Osteoblast (primary cell): ENCODE measurements at places on chromosomes 16 and 17.

DNA sequence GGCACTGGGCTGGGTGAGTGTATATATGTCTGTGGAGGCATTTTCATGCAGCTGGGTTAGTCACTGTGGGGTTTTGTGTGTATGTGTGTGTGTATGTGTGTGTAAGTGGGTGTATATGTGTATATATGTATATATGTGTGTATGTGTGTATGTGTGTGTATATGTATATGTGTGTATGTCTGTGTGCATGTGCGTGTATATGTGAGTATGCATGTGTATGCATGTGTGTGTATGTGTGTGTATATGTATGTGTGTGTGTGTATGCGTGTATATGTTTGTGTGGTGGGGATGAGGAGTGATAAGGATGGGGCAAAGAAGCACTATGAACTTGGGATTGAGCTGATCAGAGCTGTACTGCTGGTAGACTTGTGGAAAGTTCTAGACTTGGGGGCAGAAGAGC, 29.0 kb upstream of the PLLP start:
- DNase-seq: no peak

GRCh38 chr16:17509194-17509593, 38.4 kb upstream of the XYLT1 start:
- peak; percentile 76 for DNase-seq

DNA sequence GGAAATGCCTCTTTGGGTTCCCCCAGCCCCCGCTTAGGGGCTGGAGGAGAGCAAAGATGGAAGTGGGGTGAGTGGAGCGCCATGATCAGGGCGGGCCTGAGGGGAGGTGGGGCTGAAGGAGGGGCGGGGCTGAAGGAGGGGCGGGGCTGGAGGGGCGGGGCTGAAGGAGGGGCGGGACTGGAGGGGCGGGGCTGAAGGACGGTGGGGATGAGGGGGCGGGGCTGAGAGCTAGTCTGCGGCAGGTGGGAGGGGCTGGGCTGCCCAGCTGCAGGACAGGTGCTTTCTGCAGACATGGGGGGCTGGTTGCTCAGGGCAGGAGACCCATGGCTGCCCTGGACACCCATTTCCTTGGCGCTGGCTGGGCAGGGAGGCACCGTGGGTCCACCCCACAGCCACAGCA, 39.1 kb upstream of the PABPN1L start:
- DNase-seq: peak; percentile 89

DNA sequence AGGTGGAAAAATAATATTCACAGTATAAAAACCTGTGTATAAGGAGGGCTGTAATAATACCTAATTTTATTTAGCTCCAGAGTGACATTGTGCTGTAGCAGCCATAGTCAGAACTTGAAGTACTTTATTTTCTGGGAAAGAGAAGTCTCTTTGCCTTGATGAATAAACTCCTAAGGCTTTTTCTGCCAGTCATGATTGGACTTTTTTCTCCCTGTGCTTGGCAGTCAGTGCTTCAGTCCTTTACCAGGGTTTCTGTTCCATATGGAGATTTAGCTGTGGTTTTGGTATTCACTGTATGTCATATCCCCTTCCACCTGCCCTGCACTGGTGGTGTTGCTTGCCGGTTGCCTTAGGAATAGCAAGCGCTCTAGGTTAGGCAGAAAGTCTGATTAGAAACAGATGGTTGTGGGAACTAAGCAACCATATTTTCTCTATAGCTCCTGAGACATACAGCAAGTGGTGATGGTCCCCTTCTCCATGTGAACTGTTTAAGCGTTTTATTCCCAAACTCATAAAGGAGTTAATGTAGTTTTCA, 24.7 kb downstream of the DDX42 start:
- DNase-seq: no peak

DNA sequence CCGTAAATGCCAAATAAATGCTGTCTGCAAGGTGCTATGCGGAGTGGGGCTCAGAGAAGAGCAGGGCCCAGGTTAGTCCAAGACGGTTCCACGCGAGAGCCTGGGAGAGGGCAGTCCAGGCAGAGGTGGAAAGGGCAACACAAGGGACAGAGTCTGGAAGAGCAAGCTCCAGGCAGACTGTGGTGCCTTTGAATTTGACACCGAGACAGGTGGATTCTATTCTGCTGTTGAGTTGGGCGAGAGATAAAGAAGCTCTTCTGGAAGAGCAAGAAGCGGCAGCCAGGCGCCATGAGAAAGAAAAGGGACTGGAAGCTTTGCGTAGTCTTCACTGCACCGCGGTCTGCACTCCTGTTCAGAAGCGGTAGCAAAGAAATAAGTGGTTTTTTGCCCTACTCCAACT, 55.6 kb downstream of the CYTH1 start:
- no peak for DNase-seq

DNA sequence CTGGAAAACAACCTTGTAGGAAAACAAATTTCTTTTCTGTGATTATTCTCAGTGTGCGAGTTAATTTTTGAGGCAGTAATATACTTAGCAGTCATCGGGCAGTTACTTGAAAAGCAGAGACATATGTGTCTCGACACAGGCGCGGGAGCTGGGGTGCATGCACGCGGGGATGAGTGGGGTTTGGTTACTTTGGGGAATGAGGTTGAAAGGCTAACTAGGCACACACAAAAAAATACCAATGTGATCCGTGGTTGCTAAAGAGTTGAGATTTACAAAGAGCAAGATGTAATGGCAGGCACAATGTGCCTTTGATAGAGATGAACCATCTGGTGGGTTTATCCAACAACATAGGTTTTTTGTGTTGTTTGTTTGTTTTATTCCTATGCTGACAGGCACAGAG, 703.8 kb upstream of the EEF2KMT start:
- DNase-seq: no peak

GRCh38 chr17:65511316-65511715, 50.1 kb downstream of the AXIN2 start:
- DNase-seq: no peak

DNA sequence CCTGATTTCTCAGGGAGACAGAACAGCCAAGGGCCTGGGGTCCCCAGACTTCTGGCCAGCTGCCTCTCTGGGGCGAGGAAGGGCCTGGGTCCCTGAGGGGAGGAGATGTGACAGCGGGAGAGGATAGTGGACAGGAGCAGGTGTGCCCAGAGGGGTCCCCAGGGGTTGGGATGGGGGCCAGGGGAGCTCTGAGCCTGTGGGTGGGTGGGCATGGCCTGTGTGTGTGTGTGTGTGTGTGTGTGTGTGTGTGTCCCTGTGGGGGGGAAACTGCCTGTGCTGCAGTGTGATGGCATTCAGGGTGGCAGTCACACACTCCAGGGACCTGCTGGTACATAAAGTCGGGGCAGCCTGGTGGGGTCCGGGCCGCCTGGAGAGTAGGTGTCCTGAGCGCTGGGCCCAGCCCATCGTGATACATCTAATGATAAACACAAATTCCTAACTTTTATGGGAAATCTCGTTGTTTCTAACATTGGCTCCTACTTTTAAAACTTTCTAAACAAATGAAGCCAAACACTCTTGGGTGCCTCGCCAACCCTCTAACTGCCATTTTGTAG, 1.4 kb downstream of the ITGB4 start:
- DNase-seq: no peak

DNA sequence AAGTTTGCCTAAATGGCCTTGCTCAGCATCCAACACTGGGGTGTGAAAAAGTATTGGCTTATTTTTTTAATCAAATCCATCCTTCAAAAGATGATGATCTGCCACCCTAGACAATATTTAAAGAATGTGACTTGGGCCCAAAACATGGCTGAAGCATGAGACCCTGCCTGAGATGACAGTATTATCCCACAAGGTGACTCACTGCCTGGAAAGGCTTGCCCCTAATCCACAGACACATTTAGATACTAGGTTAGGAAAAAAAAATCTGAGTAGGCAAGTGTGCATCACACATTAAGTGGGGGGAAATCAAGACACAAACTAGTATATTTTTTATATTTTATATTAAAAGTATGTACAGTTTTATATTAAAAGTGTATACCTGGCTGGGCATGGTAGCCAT, 38.4 kb downstream of the TOM1L2 start:
- DNase-seq: no peak

DNA sequence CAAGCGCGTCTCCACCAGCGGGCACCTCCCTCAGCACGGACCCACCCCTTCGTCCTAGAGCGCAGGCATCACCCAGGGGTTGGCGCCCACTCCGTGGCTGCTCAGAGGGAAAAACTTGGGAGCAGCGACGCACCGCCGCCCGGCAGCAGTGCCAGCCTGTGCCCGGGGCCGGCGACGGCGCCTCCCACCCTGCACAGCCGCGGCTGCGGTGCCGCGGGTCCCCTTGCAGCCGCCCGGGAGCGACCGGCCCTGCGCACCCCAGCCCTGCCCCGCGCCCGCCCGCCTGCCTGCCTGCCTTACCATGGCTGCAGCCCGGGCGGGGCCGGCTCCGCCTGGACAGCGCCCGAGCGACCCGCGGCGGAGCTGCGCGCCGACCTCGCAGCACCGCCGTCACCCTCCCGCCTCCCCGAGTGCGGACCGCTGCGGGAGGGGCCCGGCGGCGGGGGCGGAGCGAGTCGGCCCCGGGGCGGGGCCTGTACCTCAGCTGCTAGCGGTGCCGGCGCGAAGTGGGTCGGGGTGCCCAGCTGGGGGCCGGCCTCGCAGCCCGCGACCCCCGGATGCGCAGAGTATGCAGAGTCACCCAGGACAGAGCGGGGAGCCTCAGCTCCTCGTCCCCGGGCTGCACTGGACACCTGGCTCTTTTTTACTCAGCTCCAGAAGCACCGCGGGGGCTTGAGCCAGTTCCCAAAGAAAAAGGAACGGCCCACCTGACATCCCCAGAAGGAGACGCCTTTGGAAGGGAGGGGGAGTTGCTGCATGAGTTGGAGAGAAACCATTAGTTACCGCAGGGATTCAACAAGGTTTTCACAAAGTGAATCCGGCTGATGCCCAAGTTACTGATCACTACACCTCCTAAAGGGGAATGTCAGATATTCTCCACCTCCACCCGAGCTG, 17.5 kb upstream of the MTMR4 start:
- peak; percentile 94 for DNase-seq

DNA sequence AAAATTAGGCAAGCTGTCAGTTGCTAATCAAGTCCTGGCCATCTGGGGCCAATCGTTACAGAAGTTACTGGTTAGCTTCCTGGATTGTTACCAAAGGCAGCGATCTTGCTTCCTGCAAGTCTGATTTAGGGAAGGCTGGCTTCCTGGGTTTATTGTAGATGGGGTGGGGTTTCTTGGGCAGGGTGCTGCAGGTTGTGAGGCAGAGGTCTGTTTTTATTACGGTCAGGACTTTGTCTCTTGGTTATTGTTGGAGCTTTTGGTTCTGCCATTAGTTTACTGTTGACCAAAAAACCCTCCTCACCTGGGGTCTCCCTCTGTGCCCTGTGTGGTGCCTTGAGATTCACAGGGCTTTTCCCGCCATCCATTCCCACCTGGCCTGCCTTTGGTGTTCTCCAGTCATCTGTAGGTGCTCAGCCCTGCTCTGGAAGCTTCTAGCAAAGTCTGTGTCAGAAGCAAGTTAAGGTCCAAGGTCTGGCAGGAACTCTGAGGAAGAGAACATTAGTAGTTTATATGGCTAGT, 36.9 kb downstream of the SLC47A1 start:
- DNase-seq: no peak

DNA sequence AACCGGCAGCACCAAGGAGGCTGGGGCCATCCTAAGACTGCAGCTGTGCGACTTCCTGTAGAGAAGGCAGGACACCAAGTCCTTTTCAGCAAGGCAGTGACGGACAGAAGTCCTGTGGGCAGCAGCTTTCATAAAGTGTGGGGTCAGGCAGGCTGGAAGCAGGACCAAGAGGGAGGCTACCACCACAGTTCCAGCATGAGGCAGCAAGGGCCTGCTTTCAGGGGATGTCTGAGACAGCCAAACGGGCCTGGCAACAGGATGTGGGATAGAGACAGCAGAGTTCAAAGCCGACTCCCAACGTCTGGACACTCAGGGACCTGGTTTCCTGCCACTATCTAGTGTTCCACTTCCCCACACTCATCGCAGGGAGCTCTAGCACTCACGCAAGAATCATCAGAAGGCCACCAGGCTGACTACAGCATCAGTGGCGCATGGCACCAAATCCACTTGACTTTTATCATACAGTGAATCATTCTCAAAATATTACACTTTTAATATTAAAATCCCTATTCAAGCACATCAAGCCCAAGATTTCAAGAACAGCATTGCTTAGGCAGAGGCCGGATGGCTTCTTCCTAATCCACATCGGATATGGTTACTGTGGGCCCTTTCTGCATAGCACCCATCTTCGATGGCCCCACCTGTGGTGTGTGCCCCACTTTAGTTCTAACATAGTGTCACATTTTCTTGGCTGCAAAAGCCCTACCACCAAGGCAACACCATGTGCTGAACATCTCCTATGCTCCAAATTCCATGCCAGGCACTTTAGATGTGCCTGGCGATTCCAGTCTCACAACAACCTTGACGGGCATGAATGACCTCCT, 5.2 kb downstream of the USP7 start:
- DNase-seq: peak; percentile 96

DNA sequence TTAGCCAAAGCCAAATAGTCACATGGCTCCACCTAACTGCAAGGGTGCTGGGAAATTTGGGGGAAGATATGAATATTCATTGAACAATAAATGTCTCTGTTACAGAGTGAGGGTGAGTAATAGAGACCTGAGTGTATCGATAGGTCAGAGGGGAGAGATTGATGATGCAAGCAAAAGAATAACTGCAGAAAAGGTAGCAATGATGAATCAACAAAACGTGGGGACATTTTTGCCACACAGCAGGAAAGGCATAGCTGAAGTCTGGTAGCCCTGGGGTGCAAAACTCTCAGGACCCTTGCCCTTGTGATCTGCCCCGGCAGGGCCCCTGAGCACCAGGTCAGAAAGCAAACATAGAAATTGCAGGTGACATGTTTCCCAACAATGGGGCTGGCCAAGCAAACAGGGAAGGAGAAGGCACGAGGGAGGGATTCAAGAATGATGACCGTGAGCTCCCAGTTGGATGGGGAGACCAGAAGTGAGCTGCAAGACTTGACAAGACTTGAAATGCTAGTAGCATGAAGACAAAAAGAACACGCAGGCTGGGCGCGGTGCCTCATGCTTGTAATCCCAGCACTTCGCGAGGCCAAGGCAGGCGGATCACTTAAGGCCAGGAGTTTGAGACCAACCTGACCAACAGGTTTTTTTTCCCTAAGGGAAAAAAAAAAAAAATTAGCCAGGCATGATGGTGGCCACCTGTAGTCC, 12.7 kb upstream of the HERPUD1 start:
- no peak for DNase-seq

DNA sequence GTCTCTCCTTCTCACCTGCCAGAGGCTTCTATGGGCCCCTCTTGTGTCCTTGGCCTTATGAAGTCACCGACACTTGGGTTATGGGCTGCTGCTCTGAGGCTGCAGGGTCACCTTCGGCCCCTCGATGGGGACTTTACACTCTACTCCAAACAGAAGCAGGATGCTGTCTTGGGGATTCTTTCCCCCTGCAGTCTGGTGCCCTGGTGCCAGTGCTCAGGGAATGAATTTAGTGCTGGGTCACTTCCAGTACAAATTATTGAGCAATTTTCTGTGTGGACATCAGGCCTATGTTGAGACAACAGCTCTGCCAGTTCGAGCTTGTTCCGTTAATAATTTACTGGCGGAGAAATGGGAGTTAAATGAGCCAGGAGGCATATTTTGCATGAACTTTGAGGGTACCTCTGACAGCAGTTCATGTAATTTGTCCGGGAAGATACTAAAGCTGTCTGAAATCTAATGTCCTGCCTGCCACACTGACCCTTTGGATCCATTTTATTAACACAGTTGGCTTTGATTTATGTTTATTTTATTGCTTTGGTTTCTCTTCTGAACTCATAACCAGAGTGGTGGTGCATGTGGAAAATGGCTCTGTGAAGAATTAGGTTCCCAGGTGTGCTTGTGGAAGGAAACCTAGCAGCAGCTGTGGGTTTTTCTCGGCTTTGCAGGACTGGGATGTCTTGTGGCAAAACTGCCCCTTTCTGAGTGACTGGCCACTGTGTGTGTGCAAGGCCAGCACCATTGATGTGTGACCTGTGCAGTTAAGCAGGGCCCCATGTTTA, 34.1 kb upstream of the DHX8 start:
- DNase-seq: peak; percentile 52

GRCh38 chr16:31713945-31714902, 159.4 kb upstream of the ZNF267 start:
- DNase-seq: peak; percentile 71
